ENCODE measurements at places on chromosomes 2 and 18.

GRCh38 chr18:47191961-47192360 is 15.8 kb upstream of the IER3IP1 start:
- no peak for DNase-seq

- DNase-seq: no peak
Measured at GRCh38 chr2:140550821-140551220, 1580.0 kb downstream of the LRP1B start.

GRCh38 chr2:229254206-229254605 is 16.9 kb downstream of the PID1 start:
- DNase-seq: no peak

- no peak for DNase-seq
Measured at GRCh38 chr2:12661489-12661888, 55.2 kb upstream of the TRIB2 start.

DNA sequence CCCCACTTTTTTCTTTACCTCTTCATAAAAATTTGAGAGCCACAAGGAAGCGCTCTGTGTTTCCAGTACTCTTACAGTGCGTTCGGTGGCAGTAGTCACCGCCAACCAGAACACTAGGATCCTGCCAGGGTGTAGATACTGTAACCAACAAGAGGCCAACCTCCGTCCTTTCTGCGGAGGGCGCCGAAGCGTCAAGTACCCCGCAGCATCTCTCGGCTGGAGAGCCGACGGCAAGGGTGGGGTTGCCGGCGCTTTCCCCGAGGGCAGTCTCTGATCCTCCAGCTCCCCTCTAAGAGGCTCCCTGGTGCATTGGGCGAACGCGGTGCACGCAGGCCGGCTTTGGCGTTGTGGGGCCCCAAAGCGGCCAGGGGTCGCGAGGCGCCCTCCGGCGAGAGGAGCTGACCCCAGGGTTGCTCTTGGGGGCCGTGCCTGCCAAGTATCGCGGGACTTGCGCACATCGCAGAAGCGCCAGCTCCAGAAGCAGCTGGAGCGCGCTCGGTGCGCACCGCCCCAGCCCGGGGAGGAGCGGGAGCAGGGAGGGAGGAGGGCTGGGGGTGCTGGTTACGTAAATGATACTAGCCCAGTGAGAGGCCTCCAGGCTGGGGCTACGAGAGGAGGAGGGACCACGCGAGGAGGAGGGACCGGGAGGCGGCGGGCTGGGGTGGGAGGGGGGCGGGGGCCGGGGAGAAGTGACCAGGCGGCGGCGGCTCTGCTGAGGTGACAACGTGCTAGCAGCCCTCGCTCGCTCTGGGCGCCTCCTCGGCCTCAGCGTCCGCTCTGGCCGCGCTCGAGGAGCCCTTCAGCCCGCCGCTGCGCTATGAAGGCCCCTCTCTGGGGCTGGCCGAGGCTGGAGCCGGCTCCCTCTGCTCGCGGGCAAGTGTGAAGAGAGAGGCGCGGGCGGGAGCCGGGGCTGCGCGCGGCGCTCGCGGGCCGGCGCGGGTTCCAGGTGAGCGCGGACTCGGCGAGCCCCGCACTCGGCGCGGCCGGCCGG is at the start of gene GALNT13:
Gene GALNT13, plus strand, starts transcription at position 692 of the 991 bp plus-strand sequence.
- DNase-seq: no peak

- no peak for DNase-seq
Measured at GRCh38 chr2:238644095-238645081, 203.5 kb upstream of the TWIST2 start.

DNA sequence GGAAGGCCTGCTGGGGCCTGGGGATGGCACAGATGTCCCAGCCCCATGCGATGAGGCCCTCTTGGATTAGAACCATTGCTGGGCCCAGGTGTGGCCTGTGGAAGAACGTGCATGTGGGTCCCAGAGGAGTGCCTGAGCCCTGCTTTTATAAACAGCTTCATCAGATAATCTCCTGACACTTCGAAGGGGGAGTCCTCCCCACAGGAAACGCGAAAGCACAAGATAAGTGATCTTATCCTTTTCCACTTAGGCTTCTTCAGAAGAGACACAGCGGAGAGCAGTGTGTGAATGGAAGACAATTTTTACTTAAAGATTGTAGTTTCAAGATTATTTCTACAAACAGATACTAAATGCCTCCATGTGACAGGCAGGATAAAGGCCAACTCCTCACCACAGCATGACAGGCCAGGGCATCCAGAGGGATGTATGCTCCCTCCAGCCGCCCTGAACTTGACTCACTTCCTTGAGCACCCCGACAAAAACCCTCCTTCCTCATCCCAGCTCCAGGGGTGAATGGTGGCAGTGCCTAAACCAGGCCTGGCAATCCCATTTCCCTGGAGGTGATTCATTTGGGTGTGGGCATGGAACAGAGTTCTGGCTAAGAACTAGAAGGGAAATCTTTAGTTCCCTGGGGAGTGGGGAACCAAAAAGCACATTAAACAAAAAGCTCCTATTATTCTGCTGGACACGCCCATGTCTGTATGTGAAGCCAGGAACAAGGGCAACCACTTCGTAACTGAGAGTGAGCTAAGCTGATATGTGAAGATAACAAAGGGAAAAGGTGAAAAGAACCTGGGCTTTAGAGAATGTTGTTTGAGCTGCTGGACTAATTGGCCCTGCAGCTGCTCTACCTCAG is 56.2 kb upstream of the TMEM163 start:
- DNase-seq: no peak

DNA sequence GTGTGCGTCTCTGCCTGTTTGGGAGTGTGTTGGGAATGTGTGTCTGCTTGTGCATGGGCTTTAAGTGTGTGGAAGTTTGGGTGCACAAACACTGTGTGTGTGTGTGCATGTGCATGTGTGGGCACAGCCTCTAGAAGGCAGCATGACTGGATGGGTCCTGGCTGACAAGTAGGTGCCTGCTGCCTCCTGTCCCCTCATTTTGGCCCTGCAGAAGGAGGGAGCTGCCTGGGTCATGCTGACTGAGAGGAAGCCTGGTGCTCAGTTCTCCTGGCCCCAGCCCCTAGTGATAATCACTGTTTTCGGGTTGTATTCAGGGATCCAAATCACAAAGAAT is 34.1 kb downstream of the GLI2 start:
- no peak for DNase-seq

DNA sequence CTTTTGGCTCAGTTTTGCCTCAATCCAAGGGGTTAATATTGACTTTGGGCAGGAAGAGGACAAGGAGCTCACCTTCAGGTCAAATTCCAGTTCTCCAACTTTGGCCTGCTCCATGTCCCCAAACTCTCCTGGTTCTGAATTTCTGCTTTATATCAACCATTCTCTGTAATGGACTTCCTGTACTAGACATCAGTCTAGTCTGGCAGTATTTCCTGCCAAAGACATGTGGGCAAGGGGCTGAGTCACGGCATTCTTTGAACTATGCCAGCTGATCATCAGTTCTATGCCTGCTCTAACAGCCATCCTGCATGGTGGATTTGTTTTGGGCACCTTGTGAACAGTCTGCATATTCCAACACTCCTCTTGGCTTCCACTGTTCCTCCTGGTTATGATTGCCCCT is 199.4 kb downstream of the ZEB2 start:
- DNase-seq: no peak

DNA sequence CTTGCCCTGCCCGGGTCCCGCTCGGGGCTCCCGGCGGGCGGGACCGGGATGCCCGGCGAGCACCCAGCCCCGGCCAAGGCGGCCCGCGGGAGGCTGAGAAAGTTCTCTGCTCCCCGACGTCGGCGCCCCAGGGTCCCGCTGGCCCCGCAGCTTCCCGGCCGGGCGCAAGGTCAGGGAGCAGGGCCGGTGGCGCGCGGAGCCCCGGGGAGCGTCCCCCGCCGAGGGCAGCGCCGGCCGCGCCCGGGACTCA is 331 bp downstream of the SERPINE2 start:
- no peak for DNase-seq

DNA sequence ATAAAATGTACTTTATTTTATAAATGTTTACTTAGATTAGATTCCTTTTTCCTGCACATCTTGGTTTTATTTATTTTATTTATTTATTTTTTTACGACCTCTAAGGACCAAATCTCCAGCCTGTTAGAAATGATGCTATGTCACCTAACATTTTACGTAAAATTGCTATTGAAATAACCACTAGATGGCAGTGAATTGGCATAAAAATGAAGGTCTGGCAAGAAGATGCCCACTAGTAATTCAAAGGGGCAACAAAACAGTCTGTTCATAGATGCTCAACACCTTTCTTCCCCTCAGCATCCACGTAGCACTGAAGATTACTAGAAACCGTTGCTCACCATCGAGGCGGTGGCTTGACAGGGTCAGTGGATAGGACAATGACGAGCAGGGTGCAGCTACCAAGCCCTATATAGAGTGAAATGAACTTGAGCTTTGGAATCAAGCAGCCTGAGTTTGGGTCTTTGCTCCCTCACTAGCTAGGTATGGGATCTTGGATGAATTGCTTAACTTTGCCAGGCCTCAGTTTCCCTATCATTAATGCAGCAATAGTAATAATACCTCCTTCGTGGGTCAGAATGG is 128.7 kb upstream of the L3MBTL4 start:
- DNase-seq: no peak

DNA sequence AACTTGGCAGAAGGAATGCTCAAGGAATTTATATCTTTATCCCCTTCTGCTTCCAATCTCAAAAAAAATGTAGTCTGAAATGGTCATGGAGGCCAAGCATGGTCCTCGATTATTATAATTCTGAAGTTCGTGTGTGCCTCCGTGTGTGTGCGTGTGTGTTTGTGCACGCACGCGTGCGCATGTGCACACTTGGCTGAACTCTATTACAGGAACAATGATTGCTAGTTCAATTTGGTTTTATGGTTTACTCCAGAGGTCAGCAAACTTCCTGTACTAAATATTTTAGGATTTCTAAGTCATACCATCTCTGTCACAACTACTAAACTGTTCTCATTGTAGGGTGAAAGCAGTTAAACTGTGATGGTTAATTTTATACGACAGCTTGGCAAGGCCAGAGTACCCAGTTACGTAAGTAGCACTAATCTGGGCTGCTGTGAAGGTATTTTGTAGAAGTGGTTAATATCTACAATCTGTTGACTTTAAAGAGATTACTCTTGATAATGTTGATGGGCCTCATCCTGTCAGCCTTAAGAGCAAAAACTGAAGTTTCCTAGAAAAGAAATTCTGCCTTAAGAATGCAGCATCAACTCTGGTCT is 5.8 kb upstream of the MARCHF7 start:
- no peak for DNase-seq

DNA sequence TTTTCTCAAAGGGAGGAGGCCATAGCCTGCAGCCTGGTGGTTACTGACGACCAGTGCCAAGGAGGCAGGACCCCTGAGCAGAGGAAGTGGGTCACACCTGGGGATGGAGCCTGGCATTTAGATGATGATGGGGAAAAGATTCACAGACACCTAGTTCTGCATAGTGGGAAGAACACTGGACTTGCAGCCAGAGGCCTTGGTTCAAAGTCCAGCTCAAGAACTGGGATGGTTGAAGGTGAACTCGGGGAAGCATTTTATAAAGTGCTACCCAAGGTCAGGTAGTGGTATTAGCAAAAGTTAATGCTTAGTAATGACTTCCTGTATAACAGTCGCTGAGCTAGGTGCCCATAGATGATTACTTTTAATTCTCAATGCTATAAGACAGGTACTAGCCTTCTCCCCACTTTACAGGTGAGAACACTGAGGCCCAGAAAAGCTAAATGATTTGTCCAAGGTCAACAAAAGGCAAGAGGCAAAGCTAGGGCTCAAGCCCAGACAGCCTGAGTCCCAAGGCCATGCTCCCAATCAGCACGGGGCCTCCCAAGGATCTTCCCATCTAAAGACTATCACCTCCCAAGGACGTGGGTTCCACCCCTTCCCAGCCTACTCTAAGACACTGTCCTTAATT is 134.4 kb downstream of the TNS1 start:
- DNase-seq: no peak

DNA sequence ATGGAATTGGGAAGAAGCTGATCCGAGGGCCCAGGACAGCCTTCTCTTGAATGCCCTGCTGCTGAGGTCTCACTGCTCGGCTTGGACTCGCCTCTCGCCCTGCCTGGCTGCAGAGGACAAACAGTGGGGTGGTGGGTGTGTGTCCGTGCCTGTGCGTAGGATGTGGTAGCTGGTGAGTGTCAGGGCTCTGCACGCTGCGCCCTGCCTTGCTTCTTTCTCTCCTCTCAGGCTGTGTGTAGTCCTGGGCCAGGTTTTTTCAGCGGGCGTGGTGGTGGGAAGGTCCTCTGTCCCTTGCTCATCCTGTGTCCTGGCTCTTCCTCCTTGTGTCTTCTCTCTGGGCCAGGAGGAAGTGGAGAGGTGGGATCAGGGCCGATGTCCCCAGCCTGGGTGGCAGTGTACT is 44.8 kb downstream of the RRM2 start:
- DNase-seq: no peak

- no peak for DNase-seq
Measured at GRCh38 chr2:24237313-24237712, 62.5 kb downstream of the FAM228A start.

DNA sequence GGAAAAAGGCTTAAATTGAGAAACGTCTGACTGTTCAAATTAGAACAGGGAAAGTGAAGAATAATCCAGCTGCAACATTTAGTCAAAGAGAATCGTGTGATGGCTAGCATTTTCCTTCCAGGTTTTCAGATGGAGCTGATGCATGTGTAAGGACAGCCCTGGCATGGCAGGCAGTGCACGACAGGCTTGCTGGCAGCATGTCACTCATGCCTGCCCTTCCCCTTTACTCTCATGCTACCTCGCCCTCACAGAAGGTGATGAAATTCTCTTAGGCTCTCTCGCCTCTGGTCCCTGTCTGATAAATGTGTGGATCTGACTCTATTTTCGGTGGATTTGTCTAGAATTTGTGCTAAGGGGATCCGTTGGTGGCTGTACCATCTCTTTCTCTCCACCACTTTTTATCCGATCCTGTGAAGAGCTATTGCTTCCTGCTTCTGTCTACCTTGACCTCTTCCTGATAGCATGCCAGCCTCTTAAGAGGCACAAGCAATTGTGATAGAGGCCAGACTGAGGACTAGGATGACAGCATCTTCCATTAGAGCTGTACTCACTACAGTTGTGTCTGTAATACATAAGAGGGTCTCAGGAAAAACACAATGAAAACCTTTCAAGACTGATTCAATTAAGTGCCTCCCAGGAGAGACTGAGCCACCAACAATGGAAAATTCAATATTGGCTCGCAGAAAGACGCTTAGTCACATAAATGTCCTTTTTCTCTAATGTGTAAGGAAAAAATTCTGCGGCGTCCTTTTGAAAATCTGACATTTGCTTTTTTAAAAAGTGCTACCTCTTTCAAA is 65.6 kb upstream of the NOSTRIN start:
- DNase-seq: no peak

- no peak for DNase-seq
Measured at GRCh38 chr18:24212939-24213338, 74.1 kb downstream of the CABYR start.

DNA sequence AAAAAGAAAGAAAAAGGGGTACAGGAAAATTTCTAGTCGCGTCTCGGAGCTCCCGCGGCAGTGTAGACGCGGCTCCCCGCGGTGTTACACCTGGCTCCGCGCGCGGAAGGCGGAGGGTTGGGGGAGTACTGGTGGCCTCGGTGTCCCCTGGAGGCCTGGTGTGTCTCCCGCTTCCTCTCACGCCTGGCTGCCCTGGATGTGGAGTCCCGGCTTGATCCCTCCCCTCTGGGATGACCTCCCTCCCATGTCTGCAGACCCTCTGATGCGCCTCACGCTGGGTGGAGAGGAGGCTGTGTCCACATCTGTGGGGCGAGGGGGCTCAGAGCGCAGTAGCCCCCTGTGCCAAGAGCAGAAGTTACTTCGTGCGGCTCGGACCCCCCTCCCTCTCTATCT is 1.2 kb downstream of the KIF5C start:
- DNase-seq: no peak

Data from esophagus squamous epithelium (tissue), 5 donors.